ENCODE measurements at places on chromosomes 16 and 17.

- DNase-seq: no peak
These were observed 588.7 kb downstream of the RBFOX1 start for GRCh38 chr16:7921345-7921744.

GRCh38 chr16:16191493-16192167 lies 31.7 kb downstream of the ABCC6 start:
- no peak for DNase-seq

- no peak for DNase-seq
These were observed 25.5 kb upstream of the TBX4 start for GRCh38 chr17:61426482-61427304.

- no peak for DNase-seq
These were observed 622 bp downstream of the GPRC5B start for GRCh38 chr16:19883966-19884485.

Data from SW 1271 (cell line).